Activated CD8-positive, alpha-beta memory T cell treated with anti-CD3 and anti-CD28 coated beads for 48 hours (primary cell): ENCODE measurements at places on chromosomes 6 and 20.

DNA sequence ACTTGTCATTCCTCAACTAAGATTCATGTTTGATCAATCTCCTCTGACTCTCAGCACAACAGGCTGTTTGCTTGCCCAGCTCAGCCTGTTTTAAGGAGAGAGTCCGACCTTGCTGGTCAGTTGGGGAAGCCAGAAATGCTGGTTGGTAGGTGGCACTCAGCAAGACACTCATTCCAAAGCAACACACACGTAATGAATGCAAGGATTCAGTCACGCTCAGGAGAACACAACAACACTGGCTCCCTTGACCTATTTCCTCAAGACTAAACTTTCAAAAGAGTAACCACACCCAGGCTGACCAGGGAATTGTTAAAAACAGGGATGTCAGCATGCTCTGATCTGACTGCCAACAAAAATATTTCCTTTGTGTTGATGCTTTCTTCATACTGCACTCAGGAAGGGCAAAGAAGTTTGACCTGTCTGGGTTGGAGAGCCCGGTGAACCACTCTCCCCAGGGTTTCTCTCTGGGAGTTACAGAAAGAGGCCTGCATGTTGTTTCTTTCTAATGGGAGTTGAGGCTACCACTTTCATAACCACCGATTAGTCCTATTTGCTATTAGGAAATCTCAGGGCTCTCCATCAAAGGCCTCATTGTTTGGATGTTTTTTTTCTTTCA lies 25.6 kb upstream of the PREP start:
- DNase-seq: no peak

DNA sequence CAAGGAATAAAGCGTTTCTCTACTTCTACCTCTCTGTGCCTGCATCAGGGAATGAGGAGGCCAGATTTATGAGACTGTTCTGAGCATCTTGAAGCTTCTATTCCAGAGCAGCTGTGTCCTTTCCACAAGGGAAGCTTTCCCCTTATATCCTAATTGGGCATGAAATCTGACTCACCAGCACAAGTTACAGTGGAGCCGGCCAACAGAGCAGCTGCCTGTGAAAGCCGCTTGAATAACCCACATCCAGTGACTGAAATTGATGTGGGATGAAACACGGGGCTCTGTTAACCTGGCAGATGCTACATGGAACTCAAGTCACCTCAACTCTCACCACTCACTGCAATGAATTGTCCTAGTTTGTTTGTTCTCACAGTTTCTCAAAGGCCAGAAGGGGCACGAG lies 400.3 kb downstream of the TFAP2A start:
- no peak for DNase-seq

DNA sequence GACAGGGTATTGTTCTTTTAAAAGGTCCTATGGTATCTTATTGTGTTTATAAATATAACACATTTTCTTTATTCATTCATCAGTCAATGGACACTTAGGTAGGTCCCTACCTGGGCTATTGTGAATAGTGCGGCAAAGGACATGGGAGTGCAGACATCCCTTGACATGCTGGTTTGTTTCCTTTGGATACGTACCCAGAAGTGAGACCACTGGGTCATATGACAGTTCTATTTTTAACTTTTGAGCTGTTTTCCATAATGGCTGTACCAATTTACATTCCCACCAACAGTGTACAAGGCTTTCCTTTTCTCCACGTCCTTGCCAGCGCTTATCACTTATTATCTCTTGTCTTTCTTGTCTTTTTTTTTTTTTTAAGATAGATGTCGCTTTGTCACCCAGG lies 627.5 kb downstream of the PRKN start:
- no peak for DNase-seq

DNA sequence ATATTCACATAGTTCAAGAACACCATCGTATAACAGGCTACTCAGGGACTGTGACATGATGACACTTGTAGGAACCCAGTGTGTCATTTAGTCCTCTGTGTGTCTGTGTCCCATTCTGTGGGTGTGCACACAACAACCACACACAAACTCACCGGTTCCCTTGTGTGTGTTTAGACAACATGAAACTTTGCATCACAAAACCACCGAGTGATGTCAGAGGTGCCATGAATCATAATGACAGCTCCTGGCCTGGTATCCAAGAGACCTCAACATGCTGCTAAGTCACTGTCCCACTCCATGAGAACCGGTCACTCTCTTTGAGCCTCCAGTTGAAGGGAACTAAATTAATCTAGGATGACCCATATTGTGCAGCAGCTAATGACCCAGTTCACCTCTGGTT lies 421.3 kb downstream of the PREX1 start:
- DNase-seq: no peak

DNA sequence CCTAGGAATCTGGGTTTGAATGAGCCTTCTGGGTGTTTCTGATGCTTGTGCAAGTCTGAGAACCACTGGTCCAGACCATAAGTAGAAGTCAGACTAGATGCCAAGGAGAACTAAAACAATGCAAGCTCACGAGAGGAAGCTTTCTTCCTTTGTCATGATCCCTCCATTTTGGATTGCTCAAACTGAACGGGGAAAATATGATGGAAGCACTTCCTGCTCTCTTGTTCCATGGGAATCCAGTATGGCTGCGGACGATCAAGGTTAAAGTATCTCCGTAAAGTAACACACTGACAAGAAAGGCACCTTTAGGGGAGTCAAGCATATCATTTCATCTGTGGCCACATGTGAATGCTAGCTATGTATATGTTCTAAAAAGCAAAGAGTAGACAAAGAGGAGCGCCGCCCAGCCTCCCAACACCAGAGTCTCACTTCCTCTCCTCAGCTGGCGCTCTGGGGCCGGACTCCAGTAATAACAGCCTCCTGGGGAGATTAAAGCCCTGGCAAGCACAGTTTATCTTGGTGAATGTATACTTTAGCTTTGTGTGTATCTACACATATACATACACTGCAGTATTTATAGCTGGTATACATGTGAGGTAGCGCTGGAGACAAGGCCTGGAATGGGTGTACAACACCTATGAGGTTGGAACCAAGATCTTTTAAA lies 88.1 kb downstream of the FOXC1 start:
- no peak for DNase-seq

GRCh38 chr6:161544801-161545480 lies 271.1 kb upstream of the AGPAT4 start:
- no peak for DNase-seq

DNA sequence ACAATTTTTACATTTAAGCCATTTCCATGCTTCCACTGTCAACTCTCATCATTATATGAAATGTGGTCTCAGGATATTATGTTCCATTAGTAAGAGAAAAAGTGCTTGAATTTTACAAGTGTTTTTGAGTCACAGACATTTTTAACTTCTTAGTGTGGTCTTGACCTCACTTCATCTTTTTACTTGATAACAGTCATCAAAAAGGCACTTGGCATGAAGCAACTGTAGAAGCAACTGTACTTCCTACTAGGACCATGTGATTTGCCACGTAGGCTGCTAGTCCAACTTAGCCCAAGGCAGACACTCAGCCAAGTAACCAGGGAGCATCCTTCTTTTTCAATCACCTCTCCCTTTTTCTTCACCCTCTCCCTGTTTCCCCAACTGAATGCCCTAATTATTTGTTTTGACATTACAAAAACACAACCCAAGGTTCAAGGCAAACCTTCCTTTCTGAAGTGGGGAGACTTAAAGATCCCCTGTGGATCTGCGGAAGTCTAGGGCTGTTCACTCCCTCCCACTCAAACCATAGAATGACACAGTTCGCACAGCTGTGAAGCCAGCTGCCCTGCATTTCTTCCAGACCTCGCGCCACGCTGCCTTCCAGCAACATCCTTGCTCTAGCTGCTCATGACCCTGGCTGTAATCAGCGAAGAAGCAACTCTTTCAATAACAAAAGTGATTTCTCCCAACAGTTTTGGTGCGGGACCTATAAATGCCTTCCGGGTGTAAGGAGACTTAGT lies 45.0 kb downstream of the PHACTR1 start:
- DNase-seq: no peak

GRCh38 chr20:33687993-33688937 lies 2.1 kb upstream of the E2F1 start:
- DNase-seq: no peak

DNA sequence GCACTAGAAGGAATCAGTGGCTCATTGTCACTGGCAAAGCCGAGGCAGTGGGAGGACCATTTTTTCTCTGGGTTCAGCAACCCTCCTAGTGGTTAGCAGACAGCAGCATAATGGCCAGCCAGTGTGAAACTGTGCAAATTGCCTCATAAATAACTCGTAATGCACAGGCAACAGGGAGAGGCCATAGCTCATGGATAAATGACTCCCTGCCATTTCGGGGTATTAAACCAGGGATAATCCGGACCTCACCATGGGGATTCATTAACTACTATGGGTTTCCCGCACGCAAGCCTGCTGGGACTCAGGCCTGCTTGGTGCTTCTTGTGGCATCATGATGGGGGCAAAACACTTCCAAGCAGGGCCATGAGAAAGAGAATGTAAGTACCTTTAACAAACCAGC lies 158.2 kb upstream of the CHD6 start:
- no peak for DNase-seq

- DNase-seq: peak; percentile 23
Observed at GRCh38 chr20:50980071-50980681, 21.6 kb downstream of the MOCS3 start.

DNA sequence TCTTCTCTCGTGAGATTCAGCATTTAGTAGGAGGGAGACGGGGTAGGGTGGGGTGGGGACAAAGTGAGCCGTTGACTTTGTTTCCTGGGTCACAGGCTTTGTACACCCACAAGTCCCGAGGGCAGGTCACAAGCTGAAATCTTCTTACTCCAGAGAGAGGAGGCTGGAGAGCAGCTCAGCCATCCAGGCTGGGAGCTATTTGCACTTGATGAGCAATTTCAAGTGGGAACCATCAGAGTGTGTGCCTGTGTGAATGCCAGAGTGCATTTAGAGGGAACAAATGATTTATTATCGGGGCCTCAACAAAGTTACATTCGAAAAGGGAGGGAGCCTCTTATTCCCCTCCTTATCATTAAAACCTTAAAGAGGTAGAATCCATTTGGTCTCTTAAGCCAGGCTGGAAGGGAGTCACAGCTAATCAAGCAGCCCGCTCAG lies 155.7 kb upstream of the JARID2 start:
- DNase-seq: no peak

DNA sequence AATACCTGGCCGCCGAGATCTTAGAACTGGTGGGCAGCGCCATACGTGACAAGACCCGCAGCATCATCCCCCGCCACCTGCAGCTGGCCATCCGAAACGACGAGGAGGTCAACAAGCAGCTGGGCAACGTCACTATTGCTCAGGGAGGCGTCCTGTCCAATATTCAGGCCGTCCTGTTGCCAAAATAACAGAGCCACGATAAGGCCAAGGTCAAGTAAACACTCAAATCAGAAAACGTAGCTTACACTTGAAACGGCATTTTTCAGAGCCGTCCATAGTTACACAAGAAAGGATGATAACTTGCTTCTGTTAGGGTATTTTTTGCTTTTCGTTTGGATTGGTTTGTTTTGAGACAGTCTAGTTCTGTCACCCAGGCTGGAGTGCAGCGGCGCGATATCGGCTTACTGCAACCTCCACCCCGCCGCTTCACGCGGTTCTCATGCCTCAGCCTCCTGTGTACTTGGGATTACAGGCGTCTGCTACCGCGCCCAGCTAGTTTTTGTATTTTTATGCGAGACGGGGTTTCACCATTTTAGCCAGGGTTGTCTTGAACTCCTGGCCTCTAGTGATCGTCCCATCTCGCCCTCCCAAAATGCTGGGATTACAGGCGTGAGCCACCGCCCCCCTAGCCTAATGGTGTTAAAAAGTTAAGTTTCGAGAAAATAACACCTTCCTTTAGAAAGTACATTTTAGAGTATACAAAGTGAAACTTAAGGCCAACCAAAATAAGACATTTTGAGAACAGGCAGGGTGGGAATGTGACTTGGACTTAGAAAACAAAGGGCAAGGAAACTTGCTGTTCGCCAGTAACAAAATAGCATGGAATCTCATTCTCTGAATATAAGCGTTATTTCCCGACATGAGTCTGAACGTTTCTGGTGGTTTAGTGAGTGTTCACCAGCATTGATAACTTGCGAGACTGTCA lies 42.8 kb upstream of the HFE start:
- DNase-seq: peak; percentile 44

GRCh38 chr6:70423189-70424134 lies 10.2 kb downstream of the FAM135A start:
- DNase-seq: no peak

DNA sequence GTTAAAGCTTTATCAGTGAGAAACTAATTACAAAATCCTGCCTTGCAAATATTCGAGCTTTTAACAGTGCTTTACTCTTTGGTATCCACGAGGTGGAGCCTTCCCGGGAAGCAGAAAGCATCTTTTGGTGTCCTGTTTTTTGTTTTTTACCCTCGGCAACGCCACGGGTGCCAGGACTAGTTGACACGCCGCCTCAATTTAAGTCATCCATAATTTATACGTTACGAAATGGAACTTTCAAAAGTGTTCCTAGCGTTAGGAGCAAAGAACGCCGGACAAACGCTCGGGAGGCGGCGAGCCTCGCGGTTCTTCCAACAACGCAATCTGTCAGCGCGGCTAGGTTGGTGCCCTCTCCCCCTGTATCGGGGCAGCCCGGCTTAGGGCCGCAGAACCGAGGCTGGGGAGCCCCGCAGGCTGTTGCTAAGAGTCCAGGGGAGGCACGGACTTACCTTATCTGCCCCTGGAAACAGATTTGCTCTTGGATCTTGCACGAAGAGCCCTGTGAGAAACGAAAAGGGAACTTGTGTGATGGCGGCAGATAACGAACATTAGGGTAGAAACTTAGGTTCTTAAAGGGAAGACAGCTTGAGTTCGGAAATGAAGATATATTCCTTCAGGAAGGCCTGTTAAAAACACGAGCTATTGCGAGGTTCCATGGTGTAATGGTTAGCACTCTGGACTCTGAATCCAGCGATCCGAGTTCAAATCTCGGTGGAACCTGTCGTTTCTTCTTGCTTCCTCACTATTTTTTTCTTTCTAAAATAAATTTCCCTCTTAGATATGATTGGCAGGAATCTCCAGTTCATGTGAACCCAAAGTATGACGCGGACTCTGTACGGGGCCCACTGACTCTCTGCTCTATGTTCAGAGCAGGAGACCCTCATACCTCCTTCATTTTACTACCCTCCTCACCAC lies 46.2 kb upstream of the ZNF184 start:
- DNase-seq: peak; percentile 47

DNA sequence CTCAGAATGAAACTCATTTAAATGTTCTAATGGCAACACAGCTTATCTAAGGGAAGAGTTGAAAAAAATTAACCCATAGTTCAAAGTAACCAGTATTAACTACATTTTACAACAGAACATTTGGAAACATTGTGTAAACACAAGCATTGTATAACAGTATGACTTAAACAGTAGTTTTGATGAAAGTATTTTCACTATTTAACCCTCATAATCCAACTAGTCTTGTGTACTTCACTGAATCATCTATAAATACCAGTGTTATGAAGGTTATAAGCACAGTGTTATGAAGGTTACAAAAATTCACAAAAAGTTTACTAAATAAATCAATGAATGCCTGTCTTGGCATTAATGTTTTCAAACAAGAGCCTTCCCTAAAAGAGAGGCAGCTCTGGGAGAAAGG lies 66.5 kb downstream of the REV3L start:
- DNase-seq: no peak

DNA sequence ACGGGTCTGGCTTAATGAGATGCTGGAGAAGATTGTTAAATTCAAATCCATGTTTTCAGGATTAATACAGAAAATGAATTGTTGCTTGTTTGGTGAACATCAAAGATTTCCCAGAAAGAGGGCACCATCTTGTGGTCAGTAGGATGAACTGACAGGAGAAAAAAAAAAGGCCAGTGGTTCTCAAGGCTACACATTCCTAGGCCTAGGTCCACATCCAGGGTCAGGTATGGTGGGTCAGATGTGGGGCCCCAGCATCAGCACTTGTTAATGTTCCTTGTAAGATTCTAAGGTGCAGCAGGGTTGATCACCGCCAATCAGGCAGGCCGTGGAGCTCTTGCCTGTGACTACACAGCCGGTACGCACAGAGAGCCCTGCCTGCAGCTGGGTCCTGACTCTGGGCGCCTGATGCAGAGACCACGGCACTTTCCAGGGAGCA lies 34.0 kb upstream of the FOXO3 start:
- DNase-seq: no peak
